ENCODE measurements at places on chromosomes 1 and 21.
A peak's percentile ranks its signal among the peaks of the same experiment; 100 is the strongest.

DNA sequence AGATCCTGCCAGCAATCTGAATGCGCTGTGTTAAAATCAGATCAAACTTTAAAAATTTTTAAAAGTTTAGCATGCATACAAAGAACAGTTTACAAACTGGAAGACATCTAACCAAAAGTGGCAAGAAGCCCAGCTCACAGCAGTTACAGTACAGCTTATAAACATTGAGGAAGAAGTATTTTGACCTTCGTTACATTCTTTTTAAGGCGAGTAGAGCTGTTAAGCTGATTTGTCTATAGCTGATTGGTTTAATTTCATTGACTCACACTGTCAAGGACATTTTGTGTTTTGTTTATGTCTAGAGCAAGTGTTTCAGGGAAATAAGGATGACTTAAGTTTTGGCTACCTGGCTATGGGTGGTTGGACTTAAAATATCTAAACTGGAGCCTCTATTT, 3.0 kb upstream of the PGM1 start:
- no peak for DNase-seq

DNA sequence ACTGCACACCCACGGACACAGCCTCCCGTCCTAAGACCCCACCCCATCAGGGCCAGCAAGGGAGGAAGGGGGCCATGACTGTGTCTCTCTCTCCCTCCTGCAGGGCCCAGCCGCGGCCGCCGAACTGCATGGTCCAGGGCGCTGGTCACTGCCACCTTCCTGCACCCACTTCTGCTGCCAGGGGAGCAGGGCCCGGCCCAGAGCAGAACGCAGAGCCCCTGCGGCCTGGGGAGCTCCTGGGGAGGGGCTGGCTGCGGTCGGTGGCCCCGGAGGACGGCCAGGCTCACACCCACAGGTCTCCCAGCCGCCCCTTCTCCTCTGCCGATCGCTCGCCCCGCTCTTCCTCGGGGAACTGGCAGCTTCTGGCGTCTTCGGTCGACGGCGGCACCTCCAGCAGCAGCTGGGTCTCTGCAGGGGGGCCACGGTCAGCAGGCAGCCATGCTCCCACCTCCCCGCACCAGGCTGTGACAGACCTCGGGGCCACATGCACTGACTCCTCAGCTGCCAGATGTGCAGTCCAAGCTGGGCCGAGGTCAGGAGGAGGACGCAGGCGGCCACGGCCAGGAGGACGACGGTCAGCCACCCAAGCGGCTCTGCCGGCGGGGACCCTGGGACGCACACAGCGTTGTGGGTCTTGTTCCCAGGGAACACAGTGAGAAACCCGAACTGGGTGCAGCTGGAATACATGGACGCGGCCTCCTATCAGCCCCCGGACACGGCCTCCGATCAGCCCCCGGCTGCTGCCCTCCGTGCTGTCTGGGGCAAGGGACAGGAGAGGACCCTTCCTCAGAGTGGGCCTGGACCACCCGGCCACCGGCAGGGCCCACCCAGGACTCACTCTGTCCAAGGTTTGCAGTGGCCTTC, 2.6 kb downstream of the TNFRSF18 start:
- no peak for DNase-seq

DNA sequence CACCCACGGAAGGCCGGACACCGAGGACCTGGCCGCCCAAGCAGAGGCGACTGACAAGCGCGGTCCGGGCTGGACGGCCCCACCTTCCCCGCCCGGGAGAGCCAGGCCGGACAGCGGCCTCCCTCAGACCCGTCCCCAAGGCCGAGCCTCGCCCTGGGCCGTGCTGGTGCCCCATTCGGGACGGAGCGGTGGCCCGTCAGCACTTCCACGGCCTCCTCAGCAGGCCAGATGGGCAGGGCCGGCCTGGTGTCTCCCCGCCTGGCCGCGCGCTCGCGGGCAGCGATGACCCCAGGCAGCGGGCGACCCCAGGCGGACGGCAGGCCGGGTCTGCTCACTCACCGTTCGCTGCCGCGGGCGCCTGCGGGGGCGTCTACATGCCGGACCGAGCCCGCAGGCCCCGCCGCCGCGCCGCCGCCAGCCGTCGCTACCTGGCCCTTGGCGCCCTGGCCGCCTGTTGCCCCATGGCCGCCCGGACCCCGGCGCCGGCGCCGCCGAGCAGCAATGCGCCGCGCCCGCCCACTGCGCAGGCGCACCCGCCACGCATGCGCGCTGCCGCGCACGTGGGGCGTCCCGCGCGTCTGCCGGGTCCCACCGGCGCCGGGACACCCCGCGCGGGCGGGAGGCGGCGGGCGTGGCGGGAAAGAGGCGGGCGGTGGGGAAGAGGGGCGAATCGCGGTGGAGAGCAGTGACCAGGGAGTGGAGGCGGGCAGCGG, at the start of gene NADK:
Gene NADK, minus strand, starts transcription at position 521 of the 713 bp plus-strand sequence. CDS start 13,064 bp downstream, outside the sequence.
- peak; percentile 94 for DNase-seq

DNA sequence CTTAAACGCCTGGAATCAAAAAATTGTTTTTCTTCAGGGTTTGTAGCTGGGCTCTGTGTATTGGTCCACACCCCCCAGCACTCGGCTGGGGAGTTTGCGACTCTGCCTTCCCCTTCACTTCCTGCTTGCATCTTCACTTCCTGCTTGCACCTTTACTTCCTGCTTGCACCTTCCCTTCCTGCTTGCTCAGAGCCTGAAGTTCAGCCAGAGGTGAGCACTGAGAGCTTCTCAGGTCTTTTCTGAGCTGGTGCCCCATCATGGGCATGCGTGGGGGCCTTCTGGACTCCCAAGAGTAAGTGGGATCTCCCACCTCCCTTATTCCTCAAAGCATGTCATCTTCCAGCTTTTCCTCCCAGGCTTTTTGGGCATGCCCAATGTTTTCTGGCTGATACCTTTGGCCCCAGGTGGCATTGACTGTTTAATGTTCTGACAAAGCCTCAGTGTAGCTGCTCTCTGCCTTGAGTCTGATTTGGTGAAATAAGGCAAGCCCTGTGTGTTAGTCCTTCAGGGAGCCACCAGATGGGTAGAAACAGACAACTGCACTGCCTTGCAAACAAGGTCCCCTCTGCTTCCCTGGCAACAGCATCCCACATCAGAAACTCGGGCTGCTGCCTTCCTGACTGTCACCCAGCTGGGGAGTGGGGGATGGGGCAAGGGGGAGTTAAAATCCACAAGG, 3.5 kb downstream of the KRTAP10-2 start:
- DNase-seq, result no peak

- no peak for DNase-seq
These were observed 772.5 kb downstream of the USP25 start for GRCh38 chr21:16502273-16502672.

GRCh38 chr21:46046471-46046870, 51.4 kb upstream of the COL6A2 start:
- DNase-seq, result no peak

DNA sequence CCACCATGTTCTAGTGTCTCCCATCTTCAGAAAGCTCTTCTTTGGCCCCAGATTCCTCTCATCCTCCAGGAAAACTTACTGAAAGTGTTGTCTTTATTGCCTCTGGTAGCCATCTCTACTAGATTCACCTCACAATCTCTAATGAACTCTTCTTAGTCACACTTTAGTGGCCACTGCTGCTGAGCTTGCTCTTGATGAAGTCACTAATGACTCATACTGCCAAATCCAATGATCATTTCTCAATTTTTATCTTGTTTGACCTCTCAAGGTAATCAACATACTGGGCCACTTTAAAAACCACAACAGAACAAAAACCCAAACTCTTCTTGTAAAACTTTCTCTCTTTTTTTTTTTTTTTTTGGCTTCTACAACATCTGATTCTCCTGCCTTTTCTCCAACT, 196.4 kb downstream of the LHX8 start:
- no peak for DNase-seq

- no peak for DNase-seq
These were observed 30.3 kb upstream of the ID3 start for GRCh38 chr1:23589585-23589986.

DNA sequence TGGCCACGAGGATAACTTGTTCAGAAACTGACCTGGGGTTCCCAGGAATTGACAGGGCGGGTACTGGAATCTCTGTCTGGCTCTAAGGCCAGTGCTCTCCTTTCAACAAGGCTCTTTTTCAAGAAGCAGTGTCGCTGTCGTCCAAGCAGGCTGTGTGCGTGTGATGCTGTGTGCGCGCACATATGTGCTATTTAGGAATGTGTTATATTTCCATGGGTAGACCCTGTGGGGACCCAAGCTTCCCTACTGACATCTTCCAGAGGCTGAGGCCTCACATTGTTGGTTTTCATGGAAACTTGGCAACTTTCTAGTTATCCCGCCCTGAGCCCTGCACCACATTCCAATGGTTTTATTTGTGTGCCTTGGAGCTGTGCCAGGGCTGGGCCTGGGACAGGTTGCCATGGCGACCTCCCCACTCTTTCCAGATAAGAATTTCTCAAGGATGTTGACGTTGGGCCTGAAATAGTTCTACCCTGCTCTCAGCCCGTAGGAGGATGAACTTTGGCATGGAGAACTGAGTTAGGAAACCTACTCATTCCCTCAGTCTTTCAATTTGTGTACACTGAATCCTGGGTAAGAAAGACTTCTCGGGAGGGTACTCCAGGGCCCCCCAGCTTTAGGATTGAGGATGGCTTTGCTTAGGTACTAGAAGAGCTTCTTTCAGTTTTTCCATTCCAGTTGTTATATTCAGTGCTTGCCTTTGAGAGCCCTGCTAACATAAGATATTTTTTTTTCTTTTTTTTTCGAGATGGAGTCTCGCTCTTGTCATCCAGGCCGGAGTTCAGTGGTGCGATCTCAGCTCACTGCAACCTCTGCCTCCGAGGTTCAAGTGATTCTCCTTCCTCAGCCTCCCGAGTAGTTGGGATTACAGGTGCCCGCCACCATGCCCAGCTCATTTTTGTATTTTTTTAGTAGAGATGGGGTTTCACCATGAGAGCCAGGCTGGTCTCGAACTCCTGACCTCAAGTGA, 38.8 kb upstream of the SRSF10 start:
- DNase-seq, result no peak

DNA sequence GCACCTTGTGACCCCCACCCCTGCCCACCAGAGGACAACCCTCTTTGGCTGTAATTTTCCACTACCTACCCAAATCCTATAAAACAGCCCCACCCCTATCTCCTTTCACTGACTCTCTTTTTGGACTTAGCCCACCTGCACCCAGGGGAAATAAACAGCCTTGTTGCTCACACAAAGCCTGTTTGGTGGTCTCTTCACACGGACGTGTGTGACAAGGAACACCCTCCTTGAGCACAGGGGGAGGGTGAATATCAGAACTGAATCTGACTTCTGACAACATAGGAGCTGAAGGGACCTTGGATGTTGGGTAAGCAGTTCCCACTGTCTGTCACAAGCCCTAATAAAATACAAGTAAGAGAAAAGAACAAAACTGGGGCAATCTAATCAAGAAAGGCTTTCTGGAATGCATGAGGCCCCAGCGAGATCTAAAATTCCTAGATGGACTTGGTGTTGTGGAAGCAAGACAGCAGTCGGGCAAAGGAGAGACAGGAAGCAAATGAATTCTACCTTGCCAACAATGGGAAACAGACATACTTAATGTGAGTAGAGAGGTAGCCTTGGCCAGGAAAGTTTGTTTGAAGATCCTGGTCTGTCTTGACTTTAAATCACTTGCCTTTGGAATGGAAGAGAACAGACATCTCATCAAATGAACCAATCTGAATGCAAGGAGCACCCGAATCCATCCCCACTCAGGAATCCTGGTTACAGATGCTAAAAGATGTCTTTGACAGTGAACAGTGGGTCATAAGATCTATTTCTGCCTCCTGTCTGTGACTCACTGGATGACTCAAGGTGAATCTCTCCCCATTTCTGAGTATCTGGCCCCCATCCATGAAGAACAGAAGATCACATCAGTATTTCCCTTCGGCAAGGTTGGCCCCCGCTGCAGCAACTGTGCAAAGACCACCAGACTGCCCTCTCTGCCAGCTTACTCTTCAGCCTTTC, 53.3 kb downstream of the OLFML3 start:
- no peak for DNase-seq

GRCh38 chr1:46452931-46453325, 36.7 kb upstream of the DMBX1 start:
- no peak for DNase-seq

DNA sequence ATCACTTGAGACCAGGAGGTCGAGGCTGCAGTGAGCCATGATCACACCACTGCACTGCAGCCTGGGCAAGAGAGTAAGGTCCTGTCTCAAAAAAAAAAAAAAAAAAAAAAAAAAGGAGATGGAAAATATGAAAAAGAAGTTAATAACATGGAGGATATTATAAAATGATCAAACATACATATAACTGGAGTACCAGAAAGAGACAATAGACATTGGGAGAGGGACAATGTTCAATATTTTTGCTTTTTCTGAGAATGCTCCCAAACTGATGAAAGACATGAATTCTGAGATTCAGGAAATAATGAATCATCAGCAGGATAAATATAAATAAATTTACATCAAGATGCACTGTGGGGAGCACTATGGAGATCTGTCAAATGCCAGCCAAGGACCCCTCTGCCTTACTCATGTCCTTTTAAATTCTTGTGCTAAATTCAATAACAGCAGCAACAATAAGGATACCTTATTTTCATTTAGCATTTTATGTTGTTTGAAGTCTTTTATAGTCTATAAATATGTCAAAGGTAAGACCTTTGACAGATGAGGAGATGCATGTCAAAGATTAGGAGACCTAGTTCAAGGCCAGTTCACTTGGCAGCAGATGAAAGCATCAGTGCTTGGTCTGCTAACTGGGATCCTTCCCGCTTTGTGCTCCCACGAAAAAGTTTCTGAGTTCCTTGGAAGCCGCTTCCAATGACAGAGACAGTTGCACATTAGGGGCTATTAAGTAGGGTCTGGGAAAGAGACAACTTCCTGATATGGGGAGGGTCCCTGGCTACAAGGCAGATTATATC, 97.7 kb downstream of the TLR5 start:
- DNase-seq, result no peak

GRCh38 chr1:33364565-33364918, 43.6 kb upstream of the A3GALT2 start:
- no peak for DNase-seq

- DNase-seq, result no peak
These were observed 360.0 kb downstream of the NPHP4 start for GRCh38 chr1:5632224-5632623.

- DNase-seq, result no peak
These were observed 153.7 kb downstream of the HHIPL2 start for GRCh38 chr1:222394224-222394623.

DNA sequence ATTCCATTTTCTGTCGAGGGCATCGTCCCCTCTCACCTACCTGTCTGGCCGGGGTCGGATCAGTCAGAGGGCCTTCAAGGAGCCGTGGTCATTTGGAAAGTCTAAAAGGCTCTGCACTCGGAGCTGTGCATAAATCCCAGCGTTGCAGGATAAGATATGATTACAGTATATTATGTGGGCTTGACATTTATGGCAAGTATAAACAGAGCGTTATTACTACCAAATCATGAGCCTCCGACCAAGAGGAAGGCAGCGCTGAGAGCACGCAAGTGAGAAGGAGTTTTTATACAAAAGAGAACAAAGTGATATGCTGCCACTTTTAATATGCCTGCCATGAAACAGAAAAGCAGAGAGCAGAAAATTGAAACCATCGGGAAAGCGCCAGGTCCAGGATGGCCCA, 419.4 kb upstream of the VAMP3 start:
- DNase-seq, result no peak

Measured in GM13977 (cell line).